ENCODE measurements at places on chromosomes 13 and 19. TPM values are rescaled to one million over a fixed set of nuclear protein-coding genes. Genes with fewer than 3 reads are reported as not detected.

The THSD8 gene
- total RNA-seq, result 24.6 TPM

The LENG1 gene
- 6.8 TPM for total RNA-seq

The ZNF91 gene
- total RNA-seq, result 27.6 TPM

The MVB12A gene
- total RNA-seq, result 39.2 TPM

DNA sequence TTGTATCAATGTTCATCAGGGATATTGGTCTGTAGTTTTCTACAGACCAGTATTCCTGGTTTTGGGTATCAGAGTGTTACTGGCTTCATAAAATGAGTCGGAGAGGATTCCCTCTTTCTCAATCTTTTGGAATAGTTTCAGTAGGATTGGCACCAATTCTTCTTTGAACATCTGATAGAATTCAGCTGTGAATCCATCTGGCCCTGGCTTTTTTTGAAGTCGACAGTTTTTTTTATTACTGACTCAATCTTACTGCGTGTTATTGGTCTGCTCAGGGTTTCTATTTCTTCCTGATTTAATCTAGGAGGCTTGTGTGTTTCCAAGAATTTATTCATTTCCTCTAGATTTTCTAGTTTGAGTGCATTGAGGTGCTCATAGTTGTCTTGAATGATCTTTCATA is 11.4 kb downstream of the TEX26 start:
- DNase-seq, result no peak

The CEACAM19 gene
- 0.18 TPM for total RNA-seq

- DNase-seq, result peak; percentile 44
These were observed at the start of gene ZNF235 for GRCh38 chr19:44304659-44305193. ZNF235 (minus strand) TSS chr19:44305025; CDS start chr19:44303404, 1,621 bp downstream.

- no peak for DNase-seq
These were observed at the start of gene PRR36 for GRCh38 chr19:7874076-7874896. PRR36 (minus strand) TSS chr19:7874390; CDS start chr19:7873689, 701 bp downstream.

DNA sequence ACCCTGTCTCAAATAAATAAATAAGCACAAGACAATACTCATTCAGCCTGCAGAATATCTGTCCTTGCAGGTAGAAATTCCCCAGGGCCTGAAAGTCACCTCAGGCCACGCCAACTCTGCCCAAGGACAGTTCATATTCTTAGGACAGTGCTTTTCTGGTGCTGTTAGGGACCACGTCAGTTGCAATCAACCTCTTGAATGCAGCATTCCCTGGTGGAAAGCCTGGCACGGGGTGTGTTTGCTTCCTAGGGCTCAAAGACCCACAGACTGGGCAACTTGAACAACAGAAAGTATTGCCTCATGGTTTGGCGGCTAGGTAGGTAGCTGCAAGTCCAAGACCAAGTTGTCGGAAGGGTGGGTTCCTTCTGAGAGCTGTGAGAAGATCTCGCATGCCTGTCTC is 160.3 kb downstream of the KCTD15 start:
- no peak for DNase-seq

DNA sequence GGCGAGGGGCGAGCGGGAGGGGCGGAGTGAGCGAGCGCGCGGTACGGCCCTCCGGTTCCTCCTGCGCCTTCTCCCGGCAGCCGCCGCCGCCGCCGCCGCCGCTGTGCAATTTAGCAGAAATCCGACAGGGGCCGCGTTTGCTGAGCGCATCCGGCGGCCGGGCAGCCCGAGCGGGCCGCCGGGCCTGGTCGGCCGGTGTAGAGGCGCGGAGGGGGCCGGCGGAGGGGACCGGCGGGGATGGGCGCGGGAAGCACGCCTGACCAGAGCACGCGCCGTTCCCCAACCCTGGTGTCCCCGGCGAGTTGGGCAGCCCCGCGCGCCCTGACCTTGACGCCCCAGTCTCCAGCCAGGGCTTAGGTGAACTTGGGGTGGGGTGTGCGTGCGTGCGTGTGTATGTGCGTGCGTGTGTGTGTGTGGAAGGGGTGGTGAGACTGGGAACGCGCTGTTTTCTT is 144.5 kb upstream of the ZNF536 start:
- no peak for DNase-seq

DNA sequence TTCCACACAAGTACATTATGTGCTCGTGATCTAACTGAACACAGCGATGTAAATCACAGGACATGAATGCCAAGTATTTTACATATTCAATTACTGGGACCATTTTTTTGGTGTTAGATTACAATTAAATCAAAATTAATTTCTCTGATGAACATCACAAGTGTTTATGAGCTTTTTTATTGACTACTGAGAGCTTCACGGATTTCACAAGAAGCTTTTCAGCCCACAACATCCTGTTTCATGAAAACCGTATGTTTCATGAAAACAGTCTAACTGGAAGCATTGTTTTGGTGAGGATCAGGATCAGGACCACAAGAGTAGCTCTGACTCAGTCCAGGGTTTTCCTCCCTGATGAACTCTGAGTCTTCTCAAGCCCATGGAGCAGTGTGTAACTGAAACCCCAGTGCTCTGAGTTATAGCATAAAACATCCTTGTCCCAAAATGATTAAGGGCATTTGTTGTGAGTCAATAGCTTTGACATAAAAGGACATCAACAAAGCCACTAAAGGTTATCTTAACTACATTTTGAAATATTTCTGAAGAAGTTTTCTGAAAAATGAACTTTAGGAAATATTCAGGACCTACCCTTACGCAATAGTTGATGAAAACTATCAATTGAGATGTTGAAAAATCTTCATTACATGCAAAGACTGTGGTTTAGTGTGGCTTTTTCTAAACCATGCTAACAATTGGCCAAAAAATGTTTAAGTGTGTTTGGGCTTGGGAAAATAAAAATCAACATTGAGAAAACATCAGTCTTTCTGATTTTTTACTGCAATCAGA is 49.3 kb downstream of the UFM1 start:
- no peak for DNase-seq

GRCh38 chr13:72141855-72142519 is 275.0 kb upstream of the DACH1 start:
- no peak for DNase-seq

All from CD8-positive, alpha-beta memory T cell (primary cell).